ENCODE measurements at places on chromosomes 13 and 19.

GRCh38 chr19:6110360-6110977 lies at the start of gene RFX2:
Gene RFX2, minus strand, starts transcription at chr19:6110500. Its CDS starts 63,004 bp downstream, at chr19:6047496.
- peak; percentile 99 for DNase-seq

DNA sequence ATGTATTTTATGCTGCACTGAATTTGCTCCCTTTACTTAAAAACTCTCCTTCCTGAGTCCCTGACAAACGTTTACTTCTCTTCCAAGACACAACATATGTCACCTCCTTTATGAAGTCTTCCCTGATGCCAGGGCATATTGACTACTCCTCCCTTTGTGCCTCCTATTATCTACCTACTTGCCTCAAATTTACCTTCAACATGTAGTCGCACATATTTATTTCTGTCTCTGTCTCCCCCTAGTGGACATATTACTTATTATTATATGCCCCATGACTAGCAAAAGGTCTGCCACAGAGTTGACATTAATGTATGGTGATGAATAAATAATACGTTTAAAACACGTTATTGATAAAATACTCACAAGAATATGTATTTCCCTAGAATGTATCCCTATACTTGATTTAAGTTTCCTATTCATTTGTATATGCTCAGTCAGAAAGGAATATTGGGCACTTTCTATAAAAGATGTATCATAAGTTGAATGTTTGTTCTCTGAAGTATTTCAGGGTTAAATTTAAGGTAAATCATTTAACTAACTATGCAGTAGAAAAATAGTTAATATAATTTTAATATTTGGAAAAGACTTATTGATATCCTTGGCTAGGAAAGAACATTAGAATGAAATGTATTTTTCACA lies 250.3 kb upstream of the ATXN8OS start:
- DNase-seq = no peak

DNA sequence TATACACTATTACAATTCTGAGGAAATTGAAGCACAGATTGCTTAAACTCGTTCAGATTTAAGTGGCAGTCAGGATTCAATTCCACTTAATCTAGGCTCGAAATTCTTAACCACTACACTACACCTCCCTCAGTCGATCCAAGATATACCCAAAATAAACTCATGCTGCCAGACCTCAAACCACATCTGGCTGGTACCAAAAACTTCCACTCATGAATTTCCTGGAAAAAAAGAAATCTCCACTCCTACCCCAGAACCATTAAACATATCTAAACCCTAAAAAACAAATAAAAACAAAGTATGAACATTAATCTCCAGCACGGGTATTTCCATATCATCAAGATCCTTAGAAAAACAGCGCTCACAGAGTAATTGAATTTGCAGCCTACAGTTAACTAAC lies 1.1 kb downstream of the ZFP30 start:
- peak; percentile 3 for DNase-seq

DNA sequence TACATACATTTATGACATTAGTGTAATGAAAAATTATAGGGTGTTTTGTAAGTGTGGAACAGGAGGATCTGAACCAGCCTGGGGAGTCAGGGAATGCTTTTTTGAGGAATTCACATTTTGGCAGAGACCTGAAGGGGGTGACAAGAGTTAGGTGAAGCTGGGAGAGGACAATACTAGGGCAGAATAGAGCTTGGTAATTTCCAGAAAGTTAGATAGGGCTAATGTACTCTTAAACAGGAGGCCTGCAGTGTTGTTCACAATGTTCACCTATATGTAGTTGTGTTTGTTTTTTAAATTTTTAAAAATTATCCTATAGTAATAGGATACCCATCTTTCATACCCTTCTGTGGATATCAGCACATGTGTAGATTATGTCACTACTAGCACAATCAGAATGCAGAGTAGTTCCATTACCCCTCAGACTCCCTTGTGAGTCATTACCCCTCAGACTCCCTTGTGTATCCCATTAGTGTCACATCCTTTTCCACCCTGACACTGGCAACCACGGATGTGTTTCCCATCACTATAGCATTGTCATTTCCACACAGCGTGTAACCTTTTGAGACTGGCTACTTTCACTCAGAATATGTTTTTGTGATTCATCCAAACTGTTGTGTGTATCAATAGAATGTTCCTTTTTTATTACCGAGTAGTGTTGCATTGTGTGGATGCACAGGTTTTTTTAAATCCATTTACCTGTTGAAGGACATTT lies 43.1 kb downstream of the PCCA start:
- DNase-seq = no peak

DNA sequence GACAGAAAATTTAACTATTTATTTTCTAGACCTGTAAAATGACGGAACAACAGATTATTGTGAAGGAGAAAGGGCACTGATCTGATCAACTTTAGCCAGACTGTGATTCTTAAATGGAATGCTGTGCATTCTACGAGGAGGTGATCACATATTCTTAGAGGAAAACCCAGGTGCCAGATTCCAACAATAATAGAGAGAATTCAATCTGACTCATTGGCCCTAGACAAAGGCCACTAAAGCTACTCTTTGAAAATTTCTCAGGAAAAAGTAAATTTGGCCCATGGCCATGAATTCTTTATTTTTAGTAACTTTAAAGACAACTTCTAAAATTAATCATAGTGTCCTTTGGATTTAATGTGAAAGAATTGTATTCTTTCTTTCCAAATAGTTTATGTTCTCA lies 58.6 kb upstream of the POSTN start:
- no peak for DNase-seq

DNA sequence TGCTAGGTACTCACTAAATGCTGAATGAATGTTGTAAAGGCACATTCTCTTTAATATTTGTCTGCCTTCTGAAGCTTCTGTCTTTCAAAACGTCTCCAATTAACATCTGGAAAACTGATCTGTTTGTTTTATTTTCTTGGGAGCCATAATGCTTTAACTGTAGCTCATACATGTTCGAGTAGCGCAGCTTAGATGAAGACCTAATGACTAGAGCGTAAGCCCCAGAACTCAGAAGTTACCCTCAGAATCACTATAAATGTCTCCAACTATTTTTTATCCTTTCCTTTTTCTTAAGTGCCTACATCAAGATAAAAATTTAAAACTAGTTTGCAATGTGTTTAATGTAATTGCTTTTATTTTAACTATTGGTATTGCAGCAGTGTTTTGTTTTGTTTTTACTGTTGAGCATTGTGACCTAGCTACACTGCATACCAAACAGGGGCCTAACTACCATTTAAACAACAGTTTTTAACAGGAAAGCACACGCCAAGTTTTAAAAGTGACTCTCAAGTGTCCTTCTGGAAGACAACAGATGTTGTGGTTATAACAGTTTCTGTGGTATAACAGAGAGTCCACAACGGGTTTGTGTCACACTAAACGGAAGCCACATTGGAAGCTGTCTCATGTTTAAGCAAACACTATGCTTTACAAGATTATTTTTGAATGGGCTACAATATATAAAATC lies 42.0 kb downstream of the MRPL57 start:
- DNase-seq = no peak

GRCh38 chr19:51552996-51553725 lies 17.9 kb upstream of the ZNF175 start:
- DNase-seq = no peak

DNA sequence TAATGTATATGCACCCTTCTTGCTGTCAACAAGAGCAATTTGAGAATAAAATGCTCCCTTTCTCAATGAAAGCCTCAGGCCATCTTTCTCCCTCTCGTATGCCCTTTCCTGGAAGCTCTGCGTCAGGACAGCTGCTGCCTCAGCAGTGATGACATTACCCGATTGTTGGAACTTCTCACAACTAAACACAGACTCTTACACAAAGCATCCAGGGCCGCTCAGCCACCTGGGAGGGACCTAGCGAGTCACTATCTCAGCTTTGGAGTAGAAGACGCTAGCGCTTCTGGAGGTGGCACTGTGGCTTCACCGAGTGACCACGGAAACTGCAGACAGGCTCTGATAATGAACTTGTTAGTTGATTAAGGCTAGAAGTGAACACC lies 153.2 kb upstream of the SOX1 start:
- DNase-seq = no peak

- DNase-seq = no peak
Measured at GRCh38 chr13:114072421-114072820, 60.0 kb downstream of the RASA3 start.

DNA sequence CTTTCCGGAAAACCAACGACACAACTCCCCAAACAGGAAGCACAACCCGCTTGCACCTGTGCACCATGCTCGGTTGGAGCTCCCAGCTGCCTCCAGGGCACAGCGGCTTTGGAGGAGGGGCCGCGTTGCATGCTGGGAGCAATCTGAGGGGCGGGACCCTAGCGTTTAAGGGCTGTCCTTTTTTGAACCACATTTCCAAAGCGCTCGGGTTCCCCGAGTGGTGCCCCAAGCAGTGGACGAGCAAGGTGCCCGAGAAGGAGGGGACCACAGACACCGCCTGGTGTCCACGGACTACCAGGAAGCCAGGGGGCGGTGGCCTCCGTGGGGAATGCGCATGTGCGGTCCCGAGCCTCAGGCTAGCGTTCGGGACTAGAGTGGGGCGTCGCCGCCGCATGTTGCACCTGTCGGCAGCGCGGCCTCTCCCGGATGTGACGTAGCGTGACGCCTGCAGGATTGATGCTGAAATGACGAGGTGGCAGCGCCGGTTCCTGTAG lies 11.9 kb upstream of the ZNF57 start:
- peak; percentile 49 for DNase-seq
